Cortex of kidney (tissue), 1 donor: ENCODE measurements at places on chromosomes 12 and 14.

GRCh38 chr12:117440384-117440783 lies 79.0 kb upstream of the NOS1 start:
- no peak for DNase-seq

- DNase-seq = no peak
Observed at GRCh38 chr12:30814295-30814655, 59.5 kb upstream of the CAPRIN2 start.

DNA sequence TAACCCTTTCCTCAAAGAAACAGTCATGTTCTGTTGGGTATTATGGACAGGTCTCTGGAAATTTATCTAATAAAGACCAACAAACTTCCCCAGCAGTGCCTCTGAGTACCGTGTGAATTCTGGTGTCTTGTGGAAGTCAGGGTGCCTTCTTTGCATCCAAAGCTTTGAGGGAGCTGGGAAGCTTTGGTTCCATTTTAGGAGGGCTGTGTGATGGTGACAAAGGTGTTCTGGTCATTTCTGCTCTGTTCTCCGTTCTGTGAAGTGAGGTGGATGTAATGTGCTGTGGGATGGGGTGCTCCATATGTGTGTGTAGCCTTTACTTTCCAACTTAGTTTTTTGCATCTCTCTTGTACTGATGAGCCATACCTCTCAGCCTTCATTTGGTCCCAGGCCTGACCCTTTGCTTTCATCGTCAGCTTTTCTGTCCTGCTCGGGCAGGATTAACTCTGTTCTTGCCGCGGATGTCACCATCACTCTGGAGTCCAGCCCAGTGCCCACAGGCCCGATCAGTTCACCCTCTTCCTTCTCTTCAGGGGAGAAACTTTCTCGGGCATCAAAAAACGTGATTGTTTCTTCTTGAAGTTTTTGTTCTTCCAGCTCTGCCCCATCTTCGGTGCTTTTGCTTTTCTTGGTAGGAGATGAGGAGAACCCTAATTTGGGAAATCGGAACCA lies 13.2 kb downstream of the PLD4 start:
- no peak for DNase-seq

- DNase-seq = no peak
Observed at GRCh38 chr14:24058951-24059475, 7.2 kb downstream of the CARMIL3 start.

- no peak for DNase-seq
Observed at GRCh38 chr12:88876857-88877256, 296.6 kb upstream of the KITLG start.

- DNase-seq = no peak
Observed at GRCh38 chr14:96362071-96362964, 823 bp downstream of the ATG2B start.

DNA sequence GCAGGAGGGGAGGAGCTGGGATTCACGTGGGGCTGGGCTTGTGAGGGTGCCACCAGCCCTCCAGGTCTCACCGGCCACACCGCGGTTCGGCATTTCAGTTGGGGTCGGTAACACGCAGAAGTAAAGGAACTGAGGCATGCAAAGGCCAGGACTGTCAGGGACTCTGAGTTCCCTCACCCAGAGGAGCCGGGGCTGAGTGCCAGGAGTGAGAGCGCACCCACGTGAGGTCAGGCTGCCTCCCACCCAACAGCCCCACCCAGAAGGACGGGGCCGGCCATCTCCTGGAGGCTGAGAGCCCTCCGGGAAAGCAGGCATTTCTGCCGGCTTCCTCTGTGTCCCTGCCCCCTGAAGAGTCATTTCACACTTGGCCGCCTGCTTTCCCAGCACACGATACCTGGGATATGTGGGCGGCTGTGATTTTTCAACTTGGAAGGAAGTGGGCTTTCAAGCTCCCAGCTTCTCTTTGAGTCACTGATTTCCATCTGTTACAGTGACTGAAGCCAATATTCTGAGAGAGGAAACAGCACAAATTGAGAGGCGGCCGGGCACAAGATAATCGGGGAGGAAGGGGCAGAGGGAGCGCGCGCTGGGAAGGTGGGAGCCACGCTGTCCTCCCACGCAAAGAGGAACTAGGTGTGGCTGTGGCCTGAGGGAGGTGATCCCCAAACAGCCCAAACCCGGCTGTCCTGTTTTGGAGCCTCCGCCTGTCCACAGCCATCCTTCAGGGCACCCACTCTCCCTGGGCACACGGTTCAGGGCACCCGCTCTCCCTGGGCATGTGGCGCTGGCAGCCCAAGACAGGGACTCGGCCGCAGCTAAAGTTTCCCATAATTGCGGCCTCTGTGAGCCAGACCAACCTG lies 19.0 kb downstream of the GALNT9 start:
- no peak for DNase-seq

DNA sequence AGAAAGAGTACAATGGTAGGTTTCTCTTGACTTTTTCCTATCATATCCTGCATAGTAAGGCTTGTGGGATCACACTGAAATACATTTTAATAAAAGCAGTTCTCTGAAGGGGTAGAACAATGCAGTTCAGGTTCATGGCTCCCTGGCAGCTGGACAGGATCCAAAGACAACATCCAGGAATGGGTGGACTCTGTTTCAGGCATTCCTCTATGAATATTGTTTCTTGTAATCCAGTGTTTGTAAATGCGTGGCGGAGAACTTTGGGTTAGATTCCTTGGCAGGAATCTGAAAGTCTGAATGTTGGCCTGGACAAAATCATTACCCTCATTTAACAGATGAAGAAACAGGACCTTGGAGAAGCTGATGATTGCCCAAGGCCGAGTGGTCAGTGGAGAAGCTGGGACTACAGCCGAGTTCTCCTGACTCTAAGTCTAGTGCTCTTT lies 43.5 kb downstream of the SYNE2 start:
- DNase-seq = no peak

DNA sequence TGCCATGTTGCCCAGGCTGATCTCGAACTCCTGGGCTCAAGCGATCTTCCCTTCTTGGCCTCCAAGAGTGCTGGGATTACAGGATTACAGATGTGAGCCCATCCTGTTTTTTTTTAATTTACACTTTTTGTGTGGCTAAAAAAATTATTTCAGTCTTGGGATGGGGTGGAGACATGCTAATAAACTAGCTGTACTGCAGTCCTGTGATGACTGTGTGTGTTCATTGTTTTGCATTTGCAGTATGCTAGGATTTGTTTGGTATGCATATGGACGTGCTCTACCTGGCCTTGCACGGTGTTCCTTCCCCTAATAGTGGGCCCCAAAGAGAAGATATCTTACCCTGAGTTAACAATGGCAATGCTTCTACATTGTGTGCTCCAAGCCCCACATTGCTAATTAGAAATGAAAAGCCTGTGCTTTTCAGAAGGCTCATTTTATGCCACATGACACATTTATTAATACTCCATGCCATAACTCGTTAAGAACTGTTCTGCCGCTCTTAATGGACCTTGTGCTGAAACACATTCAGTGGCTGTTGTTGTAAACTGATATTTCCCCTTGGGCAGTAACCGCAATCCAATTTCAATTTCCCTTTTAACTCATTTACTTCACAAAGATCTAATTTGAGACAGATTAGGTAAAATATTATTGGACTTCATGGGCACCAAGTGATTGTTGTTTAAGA lies 86.4 kb downstream of the SCN8A start:
- DNase-seq = no peak

DNA sequence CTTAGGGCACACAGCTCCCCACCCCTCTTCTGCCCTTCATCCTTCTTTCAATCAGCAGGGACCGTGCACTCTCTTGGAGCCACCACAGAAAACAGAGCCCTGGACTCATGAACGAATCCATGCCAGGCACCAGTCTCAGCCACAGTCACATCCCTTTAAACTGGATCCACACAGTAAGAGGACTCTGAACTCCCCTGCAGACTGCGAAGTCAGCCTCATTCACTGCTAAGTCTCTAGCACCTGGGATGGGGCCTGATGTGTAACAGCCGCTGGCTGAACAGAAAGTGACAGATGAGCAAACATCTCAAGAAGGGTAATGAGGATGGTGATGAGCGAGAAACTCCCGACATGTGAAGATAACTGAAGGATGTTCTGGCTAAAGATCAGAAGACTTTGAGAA lies 45.8 kb upstream of the IQSEC3 start:
- DNase-seq = no peak

- DNase-seq = no peak
Observed at GRCh38 chr12:5072311-5072710, 28.6 kb downstream of the KCNA5 start.

GRCh38 chr12:24307716-24308335 lies 358.4 kb upstream of the SOX5 start:
- no peak for DNase-seq
